Stomach (tissue), 19 donors: ENCODE measurements at places on chromosomes 3 and 15. TPM values are rescaled to one million over a fixed set of nuclear protein-coding genes. Genes with fewer than 3 reads are reported as not detected.
A peak's percentile ranks its signal among the peaks of the same experiment; 100 is the strongest.

GRCh38 chr15:38721568-38721945 is 156.9 kb upstream of the RASGRP1 start:
- H3K4me3 ChIP-seq: no peak overlapping the region
- H3K36me3 ChIP-seq: no peaks in the 10 kb centered on the region
- H3K27me3 ChIP-seq: no peaks in the 10 kb centered on the region
- H3K4me1 ChIP-seq: no peaks in the 10 kb centered on the region

The PODXL2 gene
- 18.4 TPM for total RNA-seq

GRCh38 chr3:185914911-185915629 is 22.7 kb downstream of the TRA2B start:
- H3K27ac ChIP-seq: no peak overlapping the region
- H3K36me3 ChIP-seq: peaks cover 76% of the 10 kb centered on the region
- no peak overlapping the region for H3K4me3 ChIP-seq
- no peaks in the 10 kb centered on the region for H3K4me1 ChIP-seq

DNA sequence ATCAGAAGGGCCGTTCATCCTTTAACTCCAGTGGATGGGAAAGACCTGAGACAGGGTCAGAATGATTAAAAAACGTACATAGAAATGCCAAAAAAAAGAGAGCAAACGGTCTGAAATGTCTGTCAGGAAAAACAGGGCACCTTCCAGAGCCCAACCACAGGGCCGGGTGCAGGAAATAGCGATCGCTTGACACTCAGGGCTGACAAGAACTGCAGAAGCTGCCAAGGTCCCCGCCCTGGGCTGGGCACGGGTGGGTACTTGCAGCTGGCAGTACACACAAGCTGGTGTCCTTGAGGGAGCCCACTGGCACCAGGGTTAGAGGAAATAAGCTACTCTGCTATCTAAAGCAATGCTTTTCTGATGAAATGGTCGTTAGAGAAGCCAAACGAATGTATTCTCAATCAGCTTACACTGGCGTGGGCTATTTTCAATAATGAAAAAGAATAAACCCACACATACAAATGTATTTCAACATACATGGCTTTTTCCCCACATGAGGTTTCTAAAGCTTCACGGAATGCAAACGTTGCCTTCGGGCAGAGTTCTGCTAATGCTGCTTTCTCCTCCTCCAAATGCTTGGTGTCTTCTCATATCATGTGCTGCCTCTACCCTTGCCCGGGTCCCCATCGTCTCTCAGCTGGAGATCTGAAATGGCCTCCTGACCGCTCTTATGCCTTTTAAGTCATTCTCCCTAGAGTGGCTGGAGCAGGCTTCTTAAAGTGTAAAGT is 15.6 kb downstream of the FRMD4B start:
- no peaks in the 10 kb centered on the region for H3K36me3 ChIP-seq
- no peak overlapping the region for H3K4me3 ChIP-seq
- peak overlapping the region; percentile 35 for H3K27ac ChIP-seq
- DNase-seq: peak; percentile 74
- no peaks in the 10 kb centered on the region for H3K27me3 ChIP-seq
- peaks cover 10% of the 10 kb centered on the region for H3K4me1 ChIP-seq

GRCh38 chr15:50262533-50262932 is 3.0 kb downstream of the HDC start:
- no peaks in the 10 kb centered on the region for H3K36me3 ChIP-seq
- H3K4me3 ChIP-seq: no peak overlapping the region
- H3K27me3 ChIP-seq: peaks cover 7% of the 10 kb centered on the region

DNA sequence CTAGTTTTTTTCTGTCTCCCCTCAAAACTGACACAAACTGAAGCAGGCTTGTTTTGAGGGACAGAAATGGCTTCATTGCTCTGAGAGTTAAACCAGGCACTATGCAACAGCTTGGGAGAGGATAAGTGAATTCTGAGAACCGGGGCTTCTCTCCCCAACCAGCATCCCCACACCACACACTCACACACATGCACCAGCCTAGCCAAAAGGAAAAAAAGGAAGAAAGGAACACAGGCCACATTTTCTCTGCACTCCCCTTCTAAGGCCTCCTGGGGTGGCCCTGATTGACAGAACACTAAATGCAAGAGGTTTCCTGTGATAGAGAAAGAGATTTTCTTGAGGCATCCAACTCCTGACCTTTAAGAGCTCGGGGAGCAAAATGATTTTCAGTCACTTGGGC is 177.5 kb downstream of the TLE3 start:
- no peak overlapping the region for H3K27ac ChIP-seq
- no peaks in the 10 kb centered on the region for H3K36me3 ChIP-seq
- DNase-seq: no peak

- no peak overlapping the region for H3K4me3 ChIP-seq
- peaks cover 30% of the 10 kb centered on the region for H3K36me3 ChIP-seq
- DNase-seq: no peak
- H3K27me3 ChIP-seq: no peaks in the 10 kb centered on the region
- peaks cover 29% of the 10 kb centered on the region for H3K4me1 ChIP-seq
Observed at GRCh38 chr3:105860641-105861040, 8.2 kb downstream of the CBLB start.

The LZTFL1 gene
- 25.4 TPM for total RNA-seq

- no peak for DNase-seq
- H3K36me3 ChIP-seq: no peaks in the 10 kb centered on the region
- H3K4me3 ChIP-seq: no peak overlapping the region
- no peaks in the 10 kb centered on the region for H3K4me1 ChIP-seq
- no peaks in the 10 kb centered on the region for H3K27me3 ChIP-seq
Observed at GRCh38 chr3:112379020-112379690, 46.2 kb downstream of the CD200 start.

DNA sequence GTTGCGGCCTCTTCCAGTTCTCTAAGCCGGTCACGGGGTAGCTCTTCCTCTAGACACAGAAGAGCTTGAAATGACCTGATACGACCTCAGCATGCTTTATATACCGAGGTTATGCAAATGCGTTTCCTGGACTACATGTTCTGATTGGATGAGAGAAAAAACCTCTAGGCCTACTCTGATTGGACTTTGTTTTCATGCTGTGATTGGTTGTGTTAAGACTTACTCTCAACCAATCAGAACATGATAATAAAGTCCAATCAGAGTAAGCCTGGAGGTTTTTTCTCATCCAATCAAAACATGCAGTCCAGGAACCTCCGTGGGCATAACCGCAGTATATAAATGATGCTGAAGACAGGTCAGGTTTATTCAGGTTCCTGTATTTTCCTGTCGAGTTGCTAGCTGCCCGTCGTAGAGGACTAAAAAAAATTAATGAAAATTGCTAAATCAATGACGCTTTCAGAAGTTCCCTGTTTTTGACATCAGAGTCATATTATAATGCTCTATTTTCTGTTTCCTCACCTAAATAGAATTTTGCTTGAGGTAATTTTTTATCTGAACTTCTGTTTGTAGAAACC is 177.4 kb downstream of the POTEB3 start:
- H3K36me3 ChIP-seq: no peaks in the 10 kb centered on the region
- no peak overlapping the region for H3K4me3 ChIP-seq
- H3K27ac ChIP-seq: no peak overlapping the region
- no peaks in the 10 kb centered on the region for H3K27me3 ChIP-seq
- DNase-seq: peak; percentile 0

DNA sequence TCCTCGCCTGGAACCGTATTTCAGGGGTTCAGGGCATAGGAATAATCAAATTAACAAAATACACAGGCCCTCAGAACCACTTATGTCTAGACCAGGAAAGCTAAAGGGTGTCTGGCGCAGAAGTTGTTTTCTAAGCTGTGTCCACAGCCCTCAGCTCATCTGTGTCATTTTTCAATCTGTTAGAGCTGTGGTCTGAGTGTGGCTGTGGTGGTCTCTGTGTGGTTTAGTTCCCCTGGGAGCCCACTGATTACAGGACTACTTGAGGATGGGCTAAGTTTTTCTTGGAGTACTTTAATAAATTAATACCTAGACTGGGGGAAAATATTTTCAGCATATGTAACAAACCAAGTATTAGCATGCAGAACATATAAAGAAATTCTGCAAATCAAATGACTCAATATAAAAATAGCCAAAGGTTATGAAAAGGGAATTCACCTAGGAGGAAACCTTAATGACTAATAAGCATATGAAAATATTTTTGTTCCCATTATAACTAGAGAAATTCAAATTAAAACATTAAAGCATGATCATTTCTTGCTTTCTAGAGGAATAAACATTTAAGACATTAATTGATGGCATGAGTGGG is 186.3 kb downstream of the SATB1 start:
- H3K36me3 ChIP-seq: no peaks in the 10 kb centered on the region
- H3K4me1 ChIP-seq: no peaks in the 10 kb centered on the region
- no peak overlapping the region for H3K27ac ChIP-seq
- H3K4me3 ChIP-seq: no peak overlapping the region
- no peaks in the 10 kb centered on the region for H3K27me3 ChIP-seq
- no peak for DNase-seq

The PPP1R14D gene
- 20.0 TPM for total RNA-seq
